Stimulated activated CD4-positive, alpha-beta T cell treated with anti-CD3 and anti-CD28 coated beads, Interleukin-4, amount 100 ng/mL, for 4 hours (primary cell): ENCODE measurements at places on chromosomes 2 and 18.

- no peak for DNase-seq
These were observed 45.4 kb downstream of the SPRED2 start for GRCh38 chr2:65386989-65387388.

DNA sequence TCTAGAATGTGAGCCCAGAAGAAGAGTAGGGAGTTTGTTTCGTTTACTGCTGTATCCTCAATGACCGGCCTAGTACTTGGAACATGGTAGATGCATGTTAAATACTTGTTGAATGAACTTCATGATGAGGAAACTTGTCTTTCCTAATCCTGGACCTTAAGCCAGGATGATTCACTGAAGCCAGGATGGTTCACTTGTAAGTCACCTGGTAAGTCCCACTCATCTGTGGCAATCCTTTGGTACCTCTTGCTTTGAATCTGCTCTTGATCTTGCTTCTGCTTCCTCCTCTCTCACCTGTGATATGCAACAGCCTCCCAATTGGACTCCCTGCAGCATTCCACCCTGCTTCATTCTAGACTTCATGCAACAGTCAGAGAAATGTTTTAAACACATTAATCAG is 43.6 kb downstream of the QPCT start:
- DNase-seq = no peak

GRCh38 chr2:215973954-215974699 is 39.2 kb downstream of the MREG start:
- no peak for DNase-seq

DNA sequence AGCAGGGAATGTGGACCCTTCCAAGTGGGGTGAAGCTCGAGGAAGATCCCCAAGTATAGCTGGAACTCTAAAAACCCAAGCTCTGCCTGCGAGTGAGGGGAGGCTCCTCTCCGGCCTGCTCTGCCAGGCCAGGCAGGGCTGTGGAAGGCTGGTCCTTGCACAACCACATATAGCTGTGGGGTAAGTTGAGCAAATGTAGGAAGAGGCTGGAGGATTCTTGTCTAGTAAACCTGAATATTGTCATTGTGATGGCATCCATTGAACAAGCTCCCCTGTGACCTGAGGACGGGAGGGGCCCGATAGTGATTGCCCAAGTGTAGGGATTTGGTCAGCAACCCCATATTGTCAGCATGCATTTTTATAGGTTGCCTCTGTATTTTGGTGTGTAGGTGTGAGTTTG is 103.0 kb downstream of the ACKR3 start:
- no peak for DNase-seq

DNA sequence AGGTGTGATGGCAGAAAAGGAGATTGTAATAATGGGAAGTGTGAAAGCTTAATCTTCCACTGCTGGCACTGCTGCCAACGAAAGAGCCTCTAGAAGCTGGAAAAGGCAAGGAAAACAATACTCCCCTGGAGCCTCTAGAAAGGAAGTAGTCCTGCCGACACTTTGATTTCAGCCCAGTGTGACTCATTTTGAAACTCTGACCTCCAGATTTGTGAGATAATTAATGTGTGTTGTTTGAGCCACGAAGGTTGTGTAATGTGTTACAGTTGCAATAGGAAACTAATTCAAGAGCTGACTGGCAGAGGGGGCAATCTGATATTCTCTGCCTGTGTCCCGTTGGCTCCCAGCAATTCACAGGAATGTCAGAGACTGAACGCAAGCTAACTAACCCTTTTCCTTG is 219.2 kb upstream of the UBE2E3 start:
- no peak for DNase-seq

DNA sequence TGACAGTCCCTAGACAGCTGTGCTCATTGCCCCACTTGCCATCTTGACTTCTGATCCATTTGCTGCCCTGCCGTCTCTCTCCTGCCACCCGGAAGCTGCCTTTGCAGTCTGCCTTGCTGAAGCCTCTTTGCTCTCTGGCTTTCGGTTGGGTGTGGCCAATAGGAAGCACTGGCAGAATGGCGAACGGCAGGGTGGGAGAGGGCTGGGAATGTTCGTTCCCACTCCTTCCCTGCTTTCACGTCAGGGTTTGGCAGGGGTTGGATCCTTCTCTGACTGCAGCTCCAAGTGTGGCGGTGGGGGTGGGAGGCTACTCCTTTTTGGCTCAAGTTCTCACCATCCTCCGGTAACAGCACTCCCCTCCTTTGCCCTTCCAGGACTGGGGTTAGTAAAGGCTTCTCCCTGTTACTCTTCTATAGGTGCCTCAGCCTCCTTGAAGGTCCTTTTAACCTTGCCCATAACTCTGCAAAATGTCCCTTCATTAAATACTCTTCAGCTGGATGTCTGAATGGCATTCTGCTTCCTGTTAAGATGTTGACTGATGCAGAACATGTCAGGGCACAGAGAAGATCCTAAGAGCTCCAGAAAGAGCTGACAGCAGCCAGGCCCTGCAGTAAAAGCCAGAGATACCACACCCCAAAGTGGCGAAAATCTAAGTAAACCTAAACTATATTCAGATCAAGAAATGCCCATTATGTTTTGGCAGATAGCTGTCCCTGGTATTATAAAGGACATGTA is 299.7 kb downstream of the CDCA7 start:
- DNase-seq = no peak

DNA sequence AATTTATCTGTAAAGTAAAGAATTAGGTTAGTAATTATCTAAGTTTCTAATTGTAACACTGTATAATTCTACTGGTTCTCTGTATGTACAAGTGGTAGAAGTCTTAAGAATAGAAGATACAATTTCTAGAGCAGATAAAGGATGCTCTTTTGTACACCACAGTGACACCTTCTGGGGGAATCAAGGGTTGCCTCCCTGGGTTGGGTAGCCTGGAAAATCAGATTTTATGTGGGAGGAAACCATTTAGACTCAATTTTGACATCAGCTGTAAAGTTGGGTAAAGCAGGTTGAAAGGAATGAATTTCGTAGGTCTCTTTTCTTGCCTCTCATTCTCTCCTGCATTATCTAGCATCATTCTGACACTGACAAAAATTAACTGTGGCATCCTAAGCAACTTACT is 354.8 kb downstream of the DCC start:
- DNase-seq = no peak

DNA sequence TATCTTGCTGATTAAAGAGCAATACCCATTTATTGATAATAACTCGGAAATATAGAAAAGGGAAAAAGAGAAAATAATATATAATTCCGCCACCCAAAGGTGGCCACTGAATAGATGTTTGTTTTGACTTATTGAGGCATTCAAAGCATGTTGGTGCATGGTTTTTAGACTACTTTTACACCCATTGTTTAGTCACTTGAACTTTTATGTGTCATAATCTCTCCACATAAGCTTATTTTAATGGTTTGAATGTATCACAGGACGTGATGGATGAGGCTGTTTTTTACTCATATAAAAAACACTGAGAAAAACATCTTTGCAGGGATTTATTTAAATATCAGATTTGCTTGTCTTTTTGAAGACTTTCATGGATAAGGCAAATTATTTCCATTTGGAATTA is 120.4 kb downstream of the ACKR3 start:
- DNase-seq = no peak

- no peak for DNase-seq
These were observed 157.2 kb downstream of the EXOC6B start for GRCh38 chr2:72668647-72669046.

GRCh38 chr18:37343542-37343851 is 222.1 kb downstream of the CELF4 start:
- DNase-seq = no peak

- no peak for DNase-seq
These were observed 58.6 kb downstream of the KCNG2 start for GRCh38 chr18:79856119-79857007.

DNA sequence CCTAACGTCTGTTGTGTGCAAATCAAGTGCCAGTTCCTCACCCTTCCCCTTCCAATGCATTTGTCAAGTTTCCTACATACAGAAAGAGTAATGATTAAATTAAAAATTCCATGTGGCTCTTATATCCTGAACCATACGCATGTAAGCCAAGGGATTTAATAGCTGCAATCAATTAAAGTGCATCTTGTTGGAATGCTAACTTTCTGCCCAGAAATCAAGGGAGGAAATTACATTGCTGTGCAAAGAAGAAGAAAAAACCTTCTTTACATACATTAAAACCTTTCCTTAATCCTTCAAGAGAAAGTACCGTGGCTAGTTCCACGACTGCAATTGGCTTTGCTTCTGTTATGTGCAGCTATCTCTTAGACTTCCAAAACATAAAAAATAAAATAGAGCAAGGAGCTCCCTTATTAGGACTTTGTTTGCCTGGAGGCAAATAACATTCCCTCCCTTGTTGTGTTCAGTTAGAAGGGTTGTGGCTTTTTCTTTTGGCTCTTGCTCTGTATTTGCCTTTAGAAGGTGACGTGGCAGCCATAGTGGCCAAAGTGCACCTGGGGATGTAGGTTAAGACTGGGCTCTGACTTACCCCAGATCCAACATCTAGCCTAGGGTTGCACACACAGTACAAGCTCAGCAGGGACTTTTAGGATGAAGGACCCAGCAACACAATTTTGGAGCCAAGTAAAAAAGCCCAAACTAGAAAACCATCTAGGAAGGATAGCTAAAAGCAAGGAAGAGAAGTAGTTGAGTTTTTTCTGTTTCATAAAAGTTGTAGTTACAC is 158.3 kb downstream of the ANTXR1 start:
- DNase-seq = no peak

DNA sequence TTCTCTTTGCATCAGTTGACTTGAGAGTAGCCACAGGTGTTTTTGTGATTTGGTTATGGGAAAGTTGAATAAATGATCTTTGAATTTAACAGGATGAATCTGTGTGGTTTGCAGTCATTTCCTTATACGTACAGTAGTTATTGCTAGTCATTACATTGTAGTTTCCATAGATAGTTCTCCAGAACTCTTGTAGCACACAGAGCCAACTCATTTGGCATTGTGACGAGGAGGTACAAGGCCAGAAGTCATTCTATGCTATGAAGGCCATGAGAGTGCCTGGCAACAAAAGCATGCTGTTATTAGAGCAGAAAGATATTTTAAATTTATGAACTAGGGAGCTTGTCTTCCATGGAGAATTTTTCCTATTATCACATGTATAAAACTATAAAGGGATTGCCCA is 973.0 kb upstream of the CHAC2 start:
- DNase-seq = no peak

DNA sequence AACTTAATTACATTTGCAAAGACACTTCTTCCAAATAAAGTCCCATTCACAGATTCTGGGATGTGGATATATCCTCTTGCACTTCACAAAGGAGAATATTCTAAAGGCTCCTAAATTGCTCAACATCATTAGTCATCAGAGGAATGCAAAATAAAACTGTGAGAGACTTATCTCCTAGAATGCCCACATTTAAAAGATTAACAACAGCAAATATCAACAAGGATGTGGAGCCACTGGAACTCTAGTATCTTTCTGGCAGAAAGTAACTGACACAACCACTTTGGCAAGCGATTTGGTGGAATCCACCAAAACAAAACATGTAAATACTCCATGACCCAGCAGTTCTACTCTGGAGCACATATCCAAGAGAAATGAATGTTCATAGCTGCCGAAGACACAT is 4.6 kb downstream of the NEU2 start:
- no peak for DNase-seq

DNA sequence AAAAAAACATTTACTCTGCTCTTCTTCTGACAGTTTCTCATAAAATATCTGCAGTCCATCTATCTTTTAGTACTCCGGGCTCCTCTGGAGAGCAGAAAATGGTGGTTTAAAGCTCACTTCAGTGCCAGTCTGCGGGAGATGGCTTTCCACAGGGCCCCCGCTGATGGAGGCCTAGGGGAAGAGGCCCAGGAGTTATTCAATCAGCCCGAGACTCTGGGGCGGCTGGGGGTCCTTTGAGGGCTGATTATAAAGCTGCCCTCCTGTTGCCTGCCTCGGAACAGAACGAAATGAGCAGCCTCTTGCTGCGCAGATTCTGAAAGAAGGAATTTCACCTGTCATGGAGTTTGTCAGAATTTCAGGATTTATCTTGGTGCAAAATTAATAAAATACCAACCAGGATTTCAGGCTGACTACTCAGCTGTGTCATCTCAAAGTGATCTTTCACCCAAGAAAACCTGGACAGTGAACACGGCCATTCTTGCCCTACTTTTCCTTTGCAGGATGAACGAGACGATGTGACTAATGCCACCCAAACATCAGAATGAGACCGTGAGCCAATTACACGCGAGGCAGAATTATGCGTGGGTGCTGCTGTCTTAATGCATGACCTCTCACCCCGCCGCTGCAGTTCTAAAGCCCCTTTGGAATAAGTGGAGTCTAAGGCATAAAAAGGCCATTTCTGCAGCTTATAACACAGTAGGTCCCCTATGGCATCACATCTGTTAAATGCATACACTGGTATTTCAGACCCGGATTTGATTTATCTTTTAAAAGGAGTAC is 273.8 kb downstream of the ZNF521 start:
- DNase-seq = no peak

DNA sequence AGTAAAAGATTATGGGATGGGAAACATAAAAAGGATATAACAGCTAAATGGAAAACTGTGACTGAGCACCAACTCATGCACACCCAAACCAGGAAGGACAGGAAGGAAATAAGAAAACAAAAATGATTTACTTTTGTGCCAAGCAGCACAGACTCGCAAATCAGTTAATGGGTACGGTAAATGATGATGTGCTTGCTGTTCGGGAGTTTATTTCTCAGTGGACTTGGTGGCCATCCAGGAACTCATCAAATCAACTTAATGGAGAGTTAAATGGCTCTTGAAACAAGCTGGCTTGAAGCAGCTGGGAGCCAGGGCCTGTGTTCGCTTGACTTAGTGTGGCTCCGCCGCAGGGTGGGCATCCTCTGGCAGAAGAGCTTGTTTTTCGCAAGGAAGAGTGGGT is 36.2 kb downstream of the MTCL1 start:
- no peak for DNase-seq

DNA sequence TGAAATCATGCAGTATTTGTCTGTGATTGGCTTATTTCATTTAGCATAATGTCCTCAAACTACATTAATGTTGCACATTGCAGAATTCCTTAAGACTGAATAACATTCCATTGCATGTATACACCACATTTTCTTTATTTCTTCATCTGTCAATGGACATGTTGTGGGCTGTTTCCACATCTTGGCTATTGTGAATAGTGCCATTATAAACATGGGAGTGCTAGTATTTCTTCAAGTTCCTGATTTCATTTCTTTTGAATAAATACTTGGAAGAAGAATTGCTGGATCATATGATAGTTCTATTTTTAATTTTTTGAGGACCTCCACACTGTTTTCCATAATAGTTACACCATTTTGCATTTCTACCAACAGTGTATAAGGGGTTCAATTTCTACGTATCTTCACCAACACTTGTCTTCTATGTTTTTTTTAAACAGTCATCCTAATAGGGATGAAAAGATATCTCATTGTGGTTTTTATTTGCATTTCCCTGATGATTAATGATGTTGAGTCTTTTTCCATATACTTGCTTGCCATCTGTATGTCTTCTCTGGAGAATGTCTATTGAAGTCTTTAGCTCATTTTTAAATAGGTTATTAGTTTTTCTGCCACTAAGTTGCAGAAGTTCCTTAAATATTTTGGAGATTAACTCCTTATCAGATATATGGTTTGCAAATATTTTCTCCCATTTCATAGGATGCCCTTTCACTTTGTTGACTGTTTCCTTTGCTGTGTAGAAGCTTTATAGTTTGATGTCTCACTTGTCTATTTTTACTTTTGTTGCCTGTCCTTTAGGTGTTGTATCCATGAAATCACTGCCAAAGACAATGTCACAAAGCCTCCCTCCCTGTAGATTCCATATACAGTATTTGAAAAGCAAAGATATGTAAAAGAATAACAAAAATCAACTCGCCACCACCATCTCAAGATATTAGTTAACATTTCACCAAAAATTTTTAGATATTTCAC is 14.6 kb downstream of the FBXO11 start:
- no peak for DNase-seq

GRCh38 chr2:103293742-103294077 is 531.9 kb downstream of the TMEM182 start:
- DNase-seq = no peak
